ENCODE measurements at places on chromosomes 6 and 20.

DNA sequence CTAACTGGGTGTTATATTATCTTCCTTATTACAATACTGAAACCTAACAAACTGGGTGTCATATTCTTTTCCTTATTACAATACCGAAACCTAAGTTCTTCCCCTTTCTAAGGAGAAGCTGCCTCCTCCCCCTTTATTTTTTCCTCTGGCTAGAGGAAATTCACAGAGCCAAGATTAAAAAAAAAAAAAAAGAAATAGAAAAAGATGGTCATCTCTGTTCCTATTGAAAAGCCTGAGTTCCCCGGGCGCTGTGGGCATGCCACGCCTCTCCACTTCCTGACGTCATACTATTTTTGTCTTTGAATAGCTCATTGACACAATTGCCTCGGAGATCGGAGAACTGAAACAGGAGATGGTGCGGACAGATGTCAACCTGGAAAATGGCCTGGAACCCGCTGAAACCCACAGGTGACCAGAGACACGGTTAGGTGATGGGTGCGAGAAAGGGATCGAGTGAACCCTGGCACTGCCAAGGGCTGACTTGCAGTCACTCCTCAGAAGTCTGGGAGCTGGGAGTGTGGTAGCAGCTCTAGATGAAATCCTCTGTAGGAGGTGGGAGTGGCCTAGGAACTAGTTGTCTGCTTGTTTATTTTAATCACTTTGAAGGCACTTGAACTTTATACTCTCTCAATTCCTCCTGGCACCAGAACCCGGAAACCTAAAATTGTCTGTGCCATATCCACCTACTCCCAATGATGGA lies 82.2 kb upstream of the NAA20 start:
- DNase-seq, result peak; percentile 80

DNA sequence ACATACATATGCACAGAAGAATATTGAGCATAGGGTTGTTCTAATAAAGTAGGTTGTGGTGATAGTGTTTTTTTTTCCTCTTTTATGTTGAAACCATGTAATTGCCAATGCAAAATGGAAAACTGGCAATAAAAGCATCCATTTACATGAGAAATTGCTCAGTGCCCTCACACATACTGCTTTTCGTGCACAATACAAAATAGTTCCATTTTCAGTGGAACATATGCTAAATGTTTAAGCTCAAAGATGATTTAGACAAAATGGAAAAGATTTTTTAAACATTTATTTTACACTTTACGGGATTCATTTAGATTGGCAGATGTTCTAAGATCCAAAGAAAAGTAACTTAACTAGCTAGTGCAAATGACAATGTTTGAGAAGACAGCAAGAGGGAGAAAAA lies 678.1 kb upstream of the MANEA start:
- no peak for DNase-seq

GRCh38 chr20:8082025-8082424 lies 50.0 kb upstream of the PLCB1 start:
- no peak for DNase-seq

DNA sequence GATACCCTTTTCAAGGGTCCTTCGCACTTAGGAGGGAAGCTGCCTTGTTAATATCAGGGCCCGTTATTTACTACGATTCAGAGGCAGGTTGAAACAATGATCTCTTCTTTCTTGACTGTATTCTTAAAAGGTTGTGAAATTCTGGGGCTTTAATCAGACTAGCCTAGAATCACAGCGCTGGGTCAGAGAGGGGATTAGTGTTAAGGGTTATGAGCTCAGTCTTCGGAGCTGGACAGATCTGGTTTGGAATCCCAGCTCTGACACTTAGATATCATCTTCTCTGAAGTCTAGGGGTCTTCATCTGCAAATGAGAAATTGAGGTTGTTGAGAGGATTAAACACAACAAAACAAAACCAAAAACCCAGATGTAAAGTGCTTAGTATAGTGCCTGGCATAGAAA lies 77.4 kb downstream of the CD83 start:
- no peak for DNase-seq

DNA sequence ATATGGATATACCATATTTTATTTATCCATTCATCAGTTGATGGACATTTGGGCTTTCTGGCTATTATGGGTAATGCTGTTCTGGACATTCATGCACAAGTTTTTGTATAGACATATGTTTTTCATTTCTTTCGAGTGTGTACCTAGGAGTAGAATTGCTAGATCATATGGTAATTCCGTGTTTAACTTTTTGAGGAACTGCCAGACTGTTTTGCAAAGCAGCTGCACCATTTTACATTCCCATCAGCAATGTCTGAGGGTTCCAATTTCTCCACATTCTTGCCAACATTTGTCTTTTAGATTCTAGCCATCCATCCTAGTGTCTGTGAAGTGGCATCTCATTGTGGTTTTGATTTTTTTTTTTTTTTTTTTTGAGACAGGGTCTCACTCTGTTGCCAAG lies 20.8 kb downstream of the SRC start:
- no peak for DNase-seq

DNA sequence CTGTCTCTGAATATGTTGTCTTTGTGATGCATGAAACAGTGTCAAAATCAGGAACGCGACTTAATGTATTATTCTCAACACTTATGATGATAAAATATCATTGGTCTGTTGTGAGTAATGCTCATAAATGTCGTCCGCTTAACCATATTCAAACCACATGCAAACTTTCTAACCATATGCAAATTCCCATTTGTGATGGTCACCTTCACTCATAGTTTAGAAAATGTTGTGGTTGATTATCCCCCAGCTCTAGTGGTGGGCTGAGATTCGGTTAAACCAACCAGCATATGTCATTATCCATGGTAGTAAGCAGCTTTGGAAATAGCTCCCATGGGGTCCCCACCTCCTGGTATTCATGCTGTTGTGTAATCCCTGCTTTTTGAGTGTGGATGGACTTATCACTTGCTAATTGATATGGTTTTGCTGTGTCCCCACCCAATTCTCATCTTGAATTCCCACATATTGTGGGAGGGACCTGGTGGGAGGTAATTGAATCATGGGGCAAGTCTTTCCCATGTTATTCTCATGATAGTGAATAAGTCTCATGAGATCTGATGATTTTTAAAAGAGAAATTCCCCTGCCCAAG lies 360.0 kb upstream of the TSHZ2 start:
- no peak for DNase-seq

GRCh38 chr20:29878777-29879442 lies 1378.6 kb upstream of the DEFB115 start:
- DNase-seq, result no peak

GRCh38 chr6:36758516-36759147 lies 61.0 kb downstream of the RAB44 start:
- DNase-seq, result no peak

- DNase-seq, result no peak
Observed at GRCh38 chr6:143357561-143358255, 92.8 kb downstream of the ADAT2 start.

DNA sequence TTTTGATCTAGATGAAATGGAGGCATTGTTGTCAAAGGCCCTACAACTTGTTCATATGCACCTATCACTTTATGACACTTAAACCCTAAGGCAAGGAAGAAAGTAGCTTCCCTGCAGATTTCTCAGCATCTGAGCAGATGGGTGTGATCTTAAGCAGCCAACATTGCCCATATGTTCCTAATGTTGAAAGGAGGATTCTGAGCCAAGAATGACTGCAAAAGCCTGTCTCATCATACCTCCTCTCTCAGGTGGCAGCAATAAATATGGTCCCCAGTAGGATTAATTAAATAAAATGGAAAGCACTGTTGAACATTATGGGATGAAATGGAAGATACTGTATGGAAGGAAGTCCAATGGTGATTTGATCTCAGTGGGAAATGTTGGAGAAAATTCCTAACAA lies 538.1 kb upstream of the MAN1A1 start:
- no peak for DNase-seq

GRCh38 chr6:169795196-169795595 lies 43.8 kb downstream of the ERMARD start:
- no peak for DNase-seq

DNA sequence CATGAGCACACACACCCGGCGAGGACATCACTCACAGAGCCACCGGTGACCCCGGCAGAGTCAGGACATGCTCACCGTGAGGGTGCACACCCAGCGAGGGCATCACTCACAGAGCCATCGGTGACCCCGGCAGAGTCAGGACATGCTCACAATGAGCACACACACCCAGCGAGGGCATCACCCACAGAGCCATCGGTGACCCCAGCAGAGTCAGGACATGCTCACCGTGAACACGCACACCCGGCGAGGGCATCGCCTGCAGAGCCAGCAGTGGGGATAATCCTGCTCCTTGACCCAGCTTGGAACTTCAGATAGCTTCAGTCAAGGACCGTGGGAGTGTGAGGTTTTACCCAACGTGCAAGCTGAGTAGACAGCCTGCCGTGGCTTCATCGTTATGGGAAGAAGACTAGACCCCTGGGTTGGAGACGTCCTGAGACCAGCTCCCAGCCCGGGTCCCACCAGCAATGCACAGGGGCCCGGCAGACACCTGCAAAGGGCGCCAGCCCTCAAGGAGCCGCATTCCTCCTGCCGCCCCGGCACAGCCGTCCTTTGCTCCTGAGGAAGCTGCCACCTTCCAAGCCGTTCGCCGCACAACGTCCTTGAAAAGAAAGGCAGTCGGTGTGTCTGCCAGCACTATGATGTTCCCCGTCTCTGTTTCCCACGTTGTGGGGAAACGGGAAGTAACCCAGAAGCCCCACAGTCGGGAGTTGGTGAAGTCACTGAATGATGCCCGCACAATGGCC lies 192.3 kb downstream of the DLL1 start:
- peak; percentile 54 for DNase-seq

DNA sequence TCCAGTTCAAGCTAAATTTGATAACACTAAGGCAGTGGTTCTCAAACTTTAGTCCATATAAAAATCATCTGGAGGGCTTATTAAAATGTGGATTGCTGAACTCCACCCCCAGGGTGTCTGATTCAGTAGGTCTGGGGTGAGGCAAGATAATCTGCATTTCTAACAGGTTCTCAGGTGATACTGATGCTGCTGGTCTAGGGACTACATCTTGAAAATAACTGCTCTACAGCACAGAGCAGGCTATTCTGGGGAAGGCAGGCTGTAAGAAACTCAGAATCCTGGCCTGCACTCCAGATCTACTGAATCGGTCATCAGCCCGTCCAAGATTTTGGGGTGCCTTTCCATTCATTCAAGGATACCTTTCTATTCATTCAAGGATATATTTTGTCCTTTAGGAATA lies 11.5 kb downstream of the CALHM5 start:
- DNase-seq, result no peak

DNA sequence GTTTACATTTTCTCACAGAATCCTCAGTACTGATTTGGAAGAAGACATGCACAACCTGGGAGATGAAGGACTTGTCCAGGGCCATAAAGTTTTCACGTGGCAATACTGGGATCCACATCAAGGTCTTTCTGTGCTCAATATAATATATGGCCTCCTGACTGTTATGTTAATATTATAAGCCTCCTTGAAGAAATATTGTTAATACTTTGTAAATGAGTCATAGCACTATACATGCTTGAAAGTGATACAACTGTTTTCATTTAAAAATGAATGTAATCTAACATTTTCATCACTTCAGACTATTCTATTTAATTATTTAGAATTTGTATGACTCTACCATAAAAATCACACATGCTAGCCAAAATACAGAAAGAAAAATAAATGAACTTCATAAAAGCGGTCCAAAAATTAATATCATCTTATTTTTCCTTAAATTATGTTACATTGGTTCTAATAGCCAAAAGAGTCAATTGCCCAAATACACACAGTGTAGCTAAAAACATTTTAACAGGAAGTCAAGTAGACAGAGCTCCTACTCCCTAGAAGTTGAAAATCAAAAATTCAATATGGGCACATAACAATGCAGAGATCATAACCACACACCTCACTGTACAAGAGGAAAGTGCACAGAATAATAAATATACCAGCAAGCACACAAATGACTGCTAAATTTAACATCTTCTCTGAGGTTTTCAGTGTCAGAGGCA lies 188.0 kb upstream of the HDDC2 start:
- no peak for DNase-seq

- DNase-seq, result no peak
Observed at GRCh38 chr6:159646733-159647132, 46.3 kb downstream of the SOD2 start.

GRCh38 chr20:21643417-21643816 lies 62.0 kb upstream of the PAX1 start:
- no peak for DNase-seq

DNA sequence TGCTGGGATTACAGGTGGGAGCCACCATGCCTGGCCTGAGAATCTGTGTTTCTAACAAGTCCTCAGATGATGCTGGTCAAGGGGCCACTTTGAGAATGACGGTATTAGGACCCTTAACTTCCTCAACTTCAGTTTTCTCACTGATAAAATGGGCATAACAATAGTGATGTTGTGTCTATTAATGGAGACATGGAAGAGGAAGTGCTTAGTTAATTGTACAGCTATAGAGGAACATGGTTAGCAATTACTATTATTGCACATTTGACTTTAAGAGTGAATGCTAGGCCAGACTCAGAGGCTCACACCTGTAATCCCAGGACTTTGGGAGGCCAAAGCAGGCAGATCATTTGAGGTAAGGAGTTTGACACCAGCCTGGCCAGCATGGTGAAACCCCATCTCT lies 12.7 kb downstream of the DPPA5 start:
- no peak for DNase-seq

GRCh38 chr6:30836431-30836866 lies 47.9 kb upstream of the DDR1 start:
- DNase-seq, result no peak

GRCh38 chr20:24131281-24131680 lies 142.7 kb upstream of the GGTLC1 start:
- no peak for DNase-seq

- DNase-seq, result peak; percentile 30
Observed at GRCh38 chr6:149446791-149447376, 37.9 kb downstream of the ZC3H12D start.

GRCh38 chr20:32918751-32919150 lies 60.0 kb downstream of the EFCAB8 start:
- DNase-seq, result no peak

DNA sequence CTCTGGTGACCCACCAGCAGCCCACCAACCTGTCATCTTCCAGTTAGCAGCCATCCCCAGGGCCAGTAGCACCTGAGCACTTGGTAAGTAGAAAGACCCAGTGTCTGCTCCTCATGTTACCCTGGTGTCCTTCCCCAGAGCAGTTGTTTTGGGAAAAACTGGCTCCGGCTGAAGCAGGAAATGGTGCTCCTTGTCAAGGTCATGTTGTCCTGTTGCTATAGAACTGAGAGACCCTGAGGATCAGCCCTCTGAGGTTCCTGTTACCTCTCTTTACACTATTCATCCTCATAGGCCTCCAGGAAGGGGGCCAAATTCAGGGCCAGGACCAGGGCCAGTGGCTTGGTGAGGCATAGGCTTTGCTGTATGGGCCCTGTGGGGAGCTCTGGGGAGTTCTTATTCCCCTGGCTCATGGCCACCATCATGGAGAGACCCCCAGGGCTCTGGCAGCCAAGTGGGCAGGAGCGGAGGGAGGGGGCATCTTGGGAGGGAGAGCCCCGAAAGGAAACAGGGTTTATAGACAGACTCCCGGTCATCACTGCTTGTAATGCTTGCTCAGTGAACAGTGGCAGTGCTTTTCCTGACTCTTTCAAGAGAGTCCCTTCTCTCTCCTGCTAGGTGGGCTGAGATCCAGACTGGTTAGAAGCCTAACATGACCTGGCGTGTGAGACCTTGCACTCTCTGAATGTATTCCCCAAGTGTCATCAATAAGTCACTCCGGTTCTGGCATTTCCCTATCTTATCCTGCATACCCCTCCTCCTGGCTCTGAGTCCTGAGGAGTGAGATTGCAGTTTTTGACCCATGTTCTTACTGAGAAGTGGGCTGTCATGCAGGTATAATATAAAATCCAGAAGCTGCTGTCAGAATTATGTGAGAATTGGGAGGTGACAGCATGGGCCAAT lies 50.7 kb downstream of the PPARD start:
- DNase-seq, result no peak
